ENCODE measurements at places on chromosomes 13 and 19.
A peak's percentile ranks its signal among the peaks of the same experiment; 100 is the strongest.

- DNase-seq = peak; percentile 36
These were observed 949 bp upstream of the ZNF260 start for GRCh38 chr19:36528921-36529518.

- DNase-seq = no peak
These were observed 116.2 kb downstream of the OLFM4 start for GRCh38 chr13:53144826-53145225.

GRCh38 chr13:40251343-40252032, 415.0 kb downstream of the FOXO1 start:
- no peak for DNase-seq

GRCh38 chr13:74629985-74630384, 495.8 kb upstream of the KLF12 start:
- no peak for DNase-seq

DNA sequence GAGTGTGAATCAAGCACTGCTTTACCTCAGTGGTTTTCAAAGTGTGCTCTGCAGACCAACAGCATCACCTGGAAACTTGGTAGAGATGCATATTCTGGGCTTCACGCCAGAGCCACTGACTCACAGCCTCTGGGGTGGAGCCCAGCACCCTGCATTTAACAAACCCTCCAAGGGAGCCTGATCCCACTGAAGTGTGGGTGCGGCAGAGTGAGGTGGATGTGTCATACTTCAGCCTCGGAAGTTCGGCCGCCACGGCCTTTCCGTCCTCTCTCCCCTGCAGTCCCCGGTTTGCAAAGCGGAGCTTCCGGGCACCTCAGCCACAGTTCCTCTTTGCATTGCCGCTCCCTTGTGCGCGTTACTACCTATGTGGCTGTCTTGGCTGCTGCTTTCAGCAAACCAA, 33.3 kb upstream of the MICU2 start:
- DNase-seq = peak; percentile 28

Measured in GM10248 (cell line).